ENCODE measurements at places on chromosomes 4 and X. TPM values are rescaled to one million over a fixed set of nuclear protein-coding genes. Genes with fewer than 3 reads are reported as not detected.

Gene FAM90A26
- total RNA-seq, result not detected

Gene MAGEC2
- total RNA-seq, result not detected

Gene ARMCX2
- 29.4 TPM for total RNA-seq

Gene TBC1D19
- 30.4 TPM for total RNA-seq

Gene NAP1L3
- total RNA-seq, result 1.4 TPM

Gene SLC6A14
- total RNA-seq, result under 0.01 TPM

Gene TCP11X2
- total RNA-seq, result not detected

Data from epithelial cell of proximal tubule (primary cell).